Fibroblast of the conjunctiva (primary cell): ENCODE measurements at places on chromosomes 5 and 9.

DNA sequence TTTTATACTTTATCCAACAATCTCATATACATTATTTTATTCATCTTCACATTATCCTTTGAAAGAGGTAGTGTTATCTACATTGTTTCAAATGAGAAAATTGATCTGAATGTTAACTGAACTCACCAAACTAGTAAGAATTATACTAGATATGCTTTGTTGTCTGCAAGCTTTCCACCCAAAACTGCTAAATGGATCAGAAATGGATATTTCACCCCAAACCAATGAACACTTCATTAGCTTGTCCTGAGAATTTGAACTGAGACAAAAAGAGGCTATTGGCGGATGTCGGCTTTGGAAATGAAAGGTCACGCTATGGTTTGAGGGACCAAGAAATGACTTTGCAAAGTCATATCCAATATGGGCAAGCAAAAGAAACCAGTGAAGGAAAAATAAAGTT lies 201.9 kb upstream of the TRPM3 start:
- no peak for DNase-seq

- DNase-seq = no peak
These were observed 30.1 kb downstream of the IPPK start for GRCh38 chr9:92639791-92640271.

DNA sequence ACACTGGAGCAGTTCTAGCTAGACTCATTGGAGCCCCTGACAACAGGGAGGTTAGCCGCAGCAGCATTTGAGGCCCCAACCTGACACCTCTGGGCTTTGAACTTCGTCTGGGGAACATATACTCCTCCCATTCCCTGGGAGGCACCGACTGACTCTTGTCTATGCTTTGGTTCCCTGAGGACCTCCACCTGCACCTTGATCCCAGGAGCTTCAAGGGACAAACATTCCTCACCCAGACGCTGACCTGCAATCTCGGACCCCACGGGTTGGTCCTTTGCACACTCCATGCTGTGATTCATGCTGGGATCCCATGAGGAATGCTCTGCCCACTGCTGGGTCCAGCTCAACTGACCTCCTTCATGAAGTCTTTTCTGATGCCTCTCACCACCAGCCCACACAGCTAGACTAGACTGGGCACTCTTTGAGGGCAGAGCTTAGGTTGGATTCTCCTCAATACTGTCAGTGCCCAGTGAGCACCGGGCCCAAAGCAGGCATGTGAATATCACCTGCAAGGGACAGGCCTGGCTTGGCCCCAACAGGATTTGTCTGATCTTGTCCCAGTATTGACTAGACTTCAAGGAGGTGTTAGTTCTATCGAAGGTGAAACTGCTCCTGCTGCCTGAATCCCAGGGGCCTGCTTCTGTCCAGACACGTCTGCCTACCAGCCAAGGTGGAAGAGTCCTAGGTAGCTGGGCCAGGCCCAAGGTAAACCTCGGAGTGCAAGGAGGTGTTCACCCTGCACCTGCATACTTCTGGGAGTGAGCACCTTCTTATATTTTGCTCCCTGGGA lies 51.8 kb upstream of the ZBTB43 start:
- no peak for DNase-seq

GRCh38 chr5:100647461-100648230 lies 112.5 kb downstream of the FAM174A start:
- no peak for DNase-seq

GRCh38 chr9:85302938-85303756 lies 438.6 kb downstream of the AGTPBP1 start:
- DNase-seq = no peak

GRCh38 chr9:116319480-116319879 lies 165.9 kb downstream of the PAPPA start:
- DNase-seq = no peak

DNA sequence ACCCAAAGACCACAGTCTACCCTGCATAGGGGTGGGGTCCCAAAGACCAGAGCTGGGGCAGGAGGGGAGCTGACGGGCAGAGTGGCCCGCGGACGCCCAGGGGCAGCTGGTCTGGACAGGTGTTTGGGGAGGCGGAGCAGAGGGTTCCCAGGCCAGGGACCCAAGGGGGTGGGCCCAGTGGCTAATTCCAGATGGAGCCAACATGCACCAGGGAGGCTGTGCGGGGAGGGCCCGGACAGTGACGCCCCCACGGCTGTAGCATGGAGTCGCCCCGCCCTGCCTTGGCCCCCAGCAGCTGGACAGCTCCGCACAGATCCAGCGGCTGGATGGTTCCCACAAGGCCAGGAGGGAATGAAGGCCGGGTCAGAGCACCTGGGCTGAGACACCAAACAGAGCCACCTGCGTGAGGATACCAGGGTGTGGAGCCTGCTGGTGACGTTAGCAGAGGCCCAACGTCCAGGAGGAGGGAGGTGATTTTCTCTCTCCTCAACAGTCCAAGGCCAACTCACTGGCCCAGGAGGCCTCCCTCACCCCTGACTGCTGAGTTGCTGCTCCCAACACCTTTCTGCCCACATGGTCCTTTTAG lies 55.3 kb upstream of the EGFL7 start:
- no peak for DNase-seq

DNA sequence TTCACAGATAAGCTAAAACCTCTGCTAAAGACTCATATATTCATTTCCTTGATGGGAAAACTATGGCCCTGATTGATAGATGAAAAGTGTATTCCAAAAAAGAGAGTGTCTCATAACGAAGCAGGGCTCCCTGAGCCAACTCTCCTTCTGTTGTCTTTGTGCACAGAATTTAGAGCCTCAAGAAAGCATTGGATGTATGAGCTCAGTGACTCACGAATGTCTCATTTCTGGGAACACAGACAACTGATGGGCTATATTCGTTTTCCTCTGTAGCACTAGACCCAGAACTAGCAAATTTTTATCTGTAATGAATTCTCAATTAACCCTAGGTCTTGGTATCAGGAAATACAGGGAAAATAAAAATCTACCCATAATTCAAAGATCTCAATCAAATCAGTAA lies 88.4 kb downstream of the LMNB1 start:
- DNase-seq = peak; percentile 36

DNA sequence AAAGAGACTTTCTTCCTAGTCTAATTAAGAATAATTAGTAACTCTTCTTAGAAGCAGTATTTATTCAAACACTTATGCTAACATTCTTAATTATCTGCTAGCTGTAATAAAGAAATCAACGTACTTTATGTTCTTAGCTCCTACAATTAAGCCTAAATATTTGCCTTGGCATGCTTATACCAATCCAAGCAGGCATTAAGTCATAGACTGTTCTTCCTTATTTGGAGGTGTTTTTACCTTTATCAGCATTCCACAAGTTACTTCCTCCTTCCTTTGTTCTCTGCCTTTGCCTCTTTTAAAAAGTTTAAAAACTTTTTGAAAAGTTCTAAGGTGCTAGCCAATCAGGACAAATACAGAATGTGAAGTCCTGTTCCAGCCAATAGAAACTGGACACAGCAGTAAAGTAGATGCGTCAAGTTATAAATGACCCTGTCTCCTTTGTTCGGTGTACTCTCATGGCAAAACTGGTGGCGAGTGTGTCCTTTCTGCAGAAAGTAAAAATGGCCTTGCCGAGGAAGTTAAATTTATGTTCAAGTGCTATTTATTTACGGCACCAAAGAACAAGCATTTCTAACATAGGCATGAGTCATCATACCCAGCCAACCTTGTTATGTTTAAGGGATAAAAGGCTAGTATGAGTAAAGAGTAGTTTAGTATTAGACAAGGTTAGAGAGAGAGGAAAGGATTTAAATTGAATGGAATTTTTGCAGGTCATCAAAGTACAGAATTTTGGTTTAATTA lies 58.6 kb downstream of the GPBP1 start:
- DNase-seq = no peak

- no peak for DNase-seq
These were observed 124.5 kb upstream of the SMIM23 start for GRCh38 chr5:171661143-171661542.

GRCh38 chr5:59039296-59040023 lies 456.6 kb downstream of the RAB3C start:
- peak; percentile 59 for DNase-seq

GRCh38 chr5:156043351-156043750 lies 283.6 kb upstream of the SGCD start:
- no peak for DNase-seq

GRCh38 chr9:104868303-104868686 lies 59.7 kb downstream of the ABCA1 start:
- DNase-seq = no peak

DNA sequence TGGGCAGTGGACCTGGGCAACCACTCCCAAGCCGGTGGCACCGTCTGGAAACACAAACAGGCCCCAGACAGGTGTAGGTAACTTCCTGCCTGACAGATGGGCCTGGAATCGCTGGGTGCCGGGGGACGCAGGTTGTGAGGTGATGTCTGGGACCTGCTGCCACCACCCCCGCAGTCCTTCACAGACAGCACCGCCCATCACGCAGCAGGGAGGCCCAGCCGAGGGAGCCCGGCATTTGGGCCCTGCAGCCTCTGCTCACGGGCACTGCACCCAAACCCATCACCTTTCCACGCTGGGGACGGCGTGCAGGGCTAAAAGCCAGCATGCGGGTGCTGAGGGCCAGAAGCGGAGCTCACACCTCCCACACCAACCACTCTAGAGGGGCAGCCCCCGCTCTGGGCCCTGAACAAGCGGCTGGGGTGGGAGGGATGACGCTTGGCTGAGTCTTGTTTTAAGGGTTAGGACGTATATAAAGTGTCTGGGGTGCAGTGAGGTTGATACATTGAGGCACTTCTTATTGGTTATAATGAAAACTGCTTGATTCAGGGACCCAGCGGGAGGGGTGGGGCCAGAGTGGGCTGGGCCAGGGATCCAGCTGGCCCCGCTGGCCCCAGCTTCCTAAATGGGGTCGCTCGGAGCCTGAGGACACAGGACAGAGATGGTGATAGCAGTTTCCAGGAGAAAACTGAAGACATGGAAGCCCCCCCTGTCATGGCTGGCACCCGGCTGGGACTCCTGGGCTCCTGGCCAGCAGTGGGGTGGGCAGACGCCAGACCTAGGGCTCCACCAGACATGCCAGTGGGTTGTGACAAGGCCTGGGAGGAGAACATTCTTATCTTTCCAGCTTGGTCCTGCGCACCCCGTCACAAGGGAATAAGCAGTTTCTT lies 11.3 kb downstream of the MYMK start:
- no peak for DNase-seq

DNA sequence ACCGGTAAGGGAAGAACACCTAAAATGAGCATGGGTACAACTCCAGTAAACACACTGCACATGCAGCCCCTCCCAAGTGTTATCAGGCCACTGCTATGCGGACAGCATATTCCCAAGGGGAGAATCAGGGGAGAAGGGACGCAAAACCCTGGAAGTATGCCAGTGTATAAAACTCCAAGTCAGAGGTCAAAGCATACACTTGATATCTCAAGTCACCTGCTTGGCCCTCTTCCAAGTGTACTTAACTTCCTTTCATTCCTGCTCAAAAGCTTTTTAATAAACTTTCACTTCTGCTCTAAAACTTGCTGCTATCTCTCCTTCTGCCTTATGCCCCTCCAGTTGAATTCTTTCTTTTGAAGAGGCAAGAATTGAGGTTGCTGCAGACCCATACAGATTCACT lies 408.1 kb downstream of the HTR1A start:
- DNase-seq = no peak

DNA sequence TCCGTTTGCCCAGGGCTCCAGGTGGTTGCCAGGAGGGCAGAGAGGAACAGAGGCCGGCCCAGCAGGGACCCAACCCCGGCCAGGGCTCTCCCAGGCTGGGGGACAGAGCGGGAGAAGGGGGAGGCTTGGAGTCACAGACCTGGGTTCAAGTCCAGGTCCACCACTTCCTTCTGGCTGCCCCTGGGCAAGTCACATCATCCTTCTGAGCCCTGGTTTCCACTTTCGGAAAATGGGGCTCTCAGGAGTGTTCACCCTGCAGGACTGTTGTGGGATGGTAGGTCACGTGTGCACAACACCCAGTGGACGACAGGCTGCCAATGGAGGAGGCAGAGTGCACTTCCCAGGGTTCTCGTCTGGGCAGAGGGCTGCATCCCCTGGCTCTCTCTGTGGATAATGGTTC lies 245.4 kb downstream of the PBX3 start:
- no peak for DNase-seq

DNA sequence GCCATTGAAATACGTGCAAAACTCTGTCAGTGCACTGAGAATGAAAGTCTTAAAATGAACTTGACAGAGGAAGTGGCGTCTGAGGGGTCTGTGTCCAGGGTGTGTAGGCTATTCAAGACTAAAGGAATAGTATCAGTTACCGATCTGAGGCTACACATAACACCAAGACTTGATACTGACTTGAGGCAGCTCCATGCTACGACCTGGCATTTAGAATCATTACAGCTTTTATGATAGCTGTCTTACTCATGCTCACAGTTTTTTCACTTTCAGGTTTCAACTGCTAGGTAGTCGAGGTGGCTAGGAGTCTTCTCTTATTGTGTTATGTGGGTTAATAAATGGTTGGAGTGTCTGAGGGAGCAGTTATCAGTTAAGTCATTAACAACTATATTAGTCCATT lies 92.8 kb upstream of the SLCO6A1 start:
- no peak for DNase-seq

- DNase-seq = peak; percentile 53
These were observed 1.3 kb downstream of the ERBIN start for GRCh38 chr5:65927503-65928321.

- no peak for DNase-seq
These were observed 193.5 kb upstream of the HAPLN1 start for GRCh38 chr5:83914199-83914598.

DNA sequence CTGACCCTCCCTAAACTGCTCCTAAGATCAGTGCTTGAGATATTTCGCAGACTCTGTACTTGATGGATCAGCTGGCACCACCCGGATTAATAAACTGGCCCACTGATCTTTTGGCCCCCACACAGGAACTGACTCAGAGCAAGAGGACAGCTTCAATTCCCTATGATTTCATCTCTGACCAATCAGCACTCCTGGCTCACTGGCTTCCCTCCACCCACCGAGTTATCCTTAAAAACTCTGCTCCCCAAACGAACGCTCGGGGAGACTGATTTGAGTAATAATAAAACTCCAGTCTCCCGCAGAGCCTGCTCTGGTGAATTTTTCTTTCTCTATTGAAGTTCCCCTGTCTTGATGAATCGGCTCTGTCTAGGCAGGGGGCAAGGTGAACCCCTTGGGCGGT lies 36.5 kb upstream of the CD180 start:
- DNase-seq = no peak

- DNase-seq = no peak
These were observed 428.2 kb downstream of the ENC1 start for GRCh38 chr5:74212336-74212735.

DNA sequence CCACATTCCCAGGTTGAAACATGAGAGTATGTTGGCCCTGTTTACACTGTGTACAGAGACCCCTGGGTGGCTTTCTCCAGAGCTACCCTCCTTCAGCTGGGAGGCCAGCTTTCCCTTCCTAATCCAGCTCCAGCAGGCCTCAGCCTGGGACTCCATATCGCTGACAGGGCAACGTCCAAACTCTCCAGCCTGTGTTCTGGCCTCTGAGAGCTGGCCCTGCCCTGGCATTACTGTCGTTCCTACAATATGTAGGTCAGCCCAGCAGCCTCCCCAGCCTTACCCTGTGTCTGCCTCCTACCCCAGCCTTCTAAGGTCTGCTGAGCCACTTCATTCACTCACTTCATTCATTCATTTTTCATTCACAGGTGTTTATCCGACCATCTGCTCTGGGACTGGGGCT lies 8.3 kb upstream of the EEIG1 start:
- DNase-seq = no peak

- DNase-seq = no peak
These were observed 188.6 kb downstream of the PDE4D start for GRCh38 chr5:59704936-59705335.

GRCh38 chr5:96256795-96257470 lies 176.1 kb downstream of the PCSK1 start:
- peak; percentile 26 for DNase-seq
